Stimulated activated CD8-positive, alpha-beta memory T cell treated with anti-CD3 and anti-CD28 coated beads, Interleukin-7, amount 100 ng/mL, for 1 hour (primary cell): ENCODE measurements at places on chromosomes 4 and X.

- DNase-seq = no peak
Observed at GRCh38 chr4:171621646-171622045, 191.6 kb upstream of the GALNTL6 start.

GRCh38 chr4:147683188-147683591, 773 bp downstream of the PRMT9 start:
- DNase-seq = no peak

GRCh38 chr4:54152846-54153600, 53.1 kb downstream of the GSX2 start:
- no peak for DNase-seq

DNA sequence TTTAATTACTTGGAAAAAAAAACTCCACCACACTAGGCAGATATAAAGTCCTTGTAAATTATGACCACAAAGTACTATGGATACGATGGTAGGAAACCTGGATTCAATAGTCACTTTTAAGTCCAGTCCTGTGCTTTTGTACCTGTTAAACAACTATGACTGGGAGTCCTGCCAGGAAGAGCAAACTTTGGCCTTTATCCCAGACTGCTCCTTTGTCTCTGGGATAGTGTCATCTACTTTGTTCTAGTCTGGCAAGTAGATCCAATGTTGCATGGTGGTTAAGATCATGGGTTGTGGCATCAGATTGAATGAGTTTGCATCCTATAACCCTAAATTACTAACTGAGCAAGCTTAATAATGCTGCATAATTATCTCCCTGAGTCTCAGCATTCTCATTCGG, 175.3 kb upstream of the FGF13 start:
- DNase-seq = no peak

GRCh38 chrX:38087594-38087993, 81.2 kb downstream of the SYTL5 start:
- DNase-seq = no peak

DNA sequence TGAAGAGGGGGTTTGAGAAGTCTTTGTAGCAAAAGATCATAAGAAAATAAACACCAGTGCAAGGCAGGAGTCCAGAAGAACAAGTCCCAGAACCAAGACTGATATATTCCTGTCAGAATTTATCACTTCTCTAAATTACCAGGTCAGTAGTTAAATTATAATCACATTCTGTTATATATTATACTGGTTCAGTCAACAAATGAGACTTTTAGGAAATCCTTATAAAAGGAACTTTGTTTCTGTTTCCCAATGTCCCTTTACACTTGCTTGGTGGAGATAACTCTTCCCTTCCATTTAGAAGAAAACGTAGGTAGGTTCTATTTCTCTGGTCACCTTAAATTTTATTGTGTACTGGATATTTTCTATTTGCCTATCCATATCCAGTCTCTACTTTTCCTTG, 21.1 kb downstream of the GBA3 start:
- no peak for DNase-seq

DNA sequence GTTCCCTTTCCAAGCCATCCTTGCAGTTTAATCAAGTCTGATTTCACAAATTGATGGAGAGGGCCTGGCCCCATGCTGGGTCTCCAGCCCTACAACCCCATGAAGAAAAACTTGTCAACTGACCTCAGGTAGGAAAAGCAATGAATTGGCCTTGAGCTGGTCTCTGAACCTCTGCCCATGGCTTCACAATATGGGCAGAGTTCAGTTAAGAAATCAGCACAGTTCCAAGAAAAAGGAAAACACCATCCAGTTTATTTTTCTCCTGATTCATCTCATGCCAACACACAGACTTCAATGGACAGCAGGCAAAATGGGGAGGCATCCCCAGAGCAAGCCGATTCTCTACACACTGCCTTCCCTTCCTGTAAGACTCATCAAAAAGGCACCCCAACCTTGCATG, 3.3 kb downstream of the RIPPLY1 start:
- no peak for DNase-seq

GRCh38 chr4:113382704-113383103, 333.3 kb downstream of the ANK2 start:
- DNase-seq = no peak

- DNase-seq = no peak
Observed at GRCh38 chr4:9979101-9979701, 42.1 kb downstream of the SLC2A9 start.

DNA sequence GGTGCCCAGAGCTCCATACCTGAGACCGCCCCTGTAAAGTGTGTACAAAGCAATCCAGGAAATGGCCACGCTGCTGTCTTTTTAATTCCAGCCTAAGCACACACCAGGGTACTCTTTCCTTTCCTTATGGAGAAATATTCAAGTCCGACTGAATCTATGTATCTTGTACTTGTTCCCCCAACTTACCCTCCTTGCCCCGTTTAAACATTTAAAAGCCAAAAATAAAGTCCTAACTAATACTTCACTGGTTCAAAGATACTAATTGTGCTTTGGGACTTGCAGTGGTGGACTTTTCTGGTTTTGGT, 731 bp upstream of the AMMECR1 start:
- DNase-seq = no peak

GRCh38 chrX:40893251-40893910, 158.0 kb upstream of the MED14 start:
- no peak for DNase-seq

GRCh38 chr4:98411731-98412130, 150.5 kb downstream of the RAP1GDS1 start:
- DNase-seq = no peak

GRCh38 chrX:56798339-56798711, 69.3 kb downstream of the NBDY start:
- no peak for DNase-seq

DNA sequence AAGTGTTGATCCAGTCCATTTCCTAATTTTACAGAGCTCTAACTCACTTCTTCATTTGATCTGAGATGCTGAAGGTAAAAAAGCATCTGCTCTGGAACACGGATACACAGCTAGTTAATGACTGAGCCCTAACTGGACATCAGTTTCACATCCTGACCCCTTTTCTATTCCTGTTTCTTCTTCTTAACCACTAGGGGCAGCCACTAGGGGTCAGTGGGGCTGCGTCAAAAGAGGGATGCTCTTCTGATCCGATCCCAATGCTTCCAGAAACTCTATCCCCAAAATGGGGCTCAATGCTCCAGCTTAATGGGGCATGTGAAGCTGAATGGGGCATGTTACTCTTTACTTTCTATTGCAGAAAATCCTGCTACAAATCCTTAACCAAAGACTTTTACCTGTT, 33.4 kb upstream of the PHKA2 start:
- no peak for DNase-seq

- no peak for DNase-seq
Observed at GRCh38 chr4:80073473-80074008, 512 bp upstream of the ANTXR2 start.

GRCh38 chr4:72205298-72205697, 173.5 kb downstream of the NPFFR2 start:
- no peak for DNase-seq

DNA sequence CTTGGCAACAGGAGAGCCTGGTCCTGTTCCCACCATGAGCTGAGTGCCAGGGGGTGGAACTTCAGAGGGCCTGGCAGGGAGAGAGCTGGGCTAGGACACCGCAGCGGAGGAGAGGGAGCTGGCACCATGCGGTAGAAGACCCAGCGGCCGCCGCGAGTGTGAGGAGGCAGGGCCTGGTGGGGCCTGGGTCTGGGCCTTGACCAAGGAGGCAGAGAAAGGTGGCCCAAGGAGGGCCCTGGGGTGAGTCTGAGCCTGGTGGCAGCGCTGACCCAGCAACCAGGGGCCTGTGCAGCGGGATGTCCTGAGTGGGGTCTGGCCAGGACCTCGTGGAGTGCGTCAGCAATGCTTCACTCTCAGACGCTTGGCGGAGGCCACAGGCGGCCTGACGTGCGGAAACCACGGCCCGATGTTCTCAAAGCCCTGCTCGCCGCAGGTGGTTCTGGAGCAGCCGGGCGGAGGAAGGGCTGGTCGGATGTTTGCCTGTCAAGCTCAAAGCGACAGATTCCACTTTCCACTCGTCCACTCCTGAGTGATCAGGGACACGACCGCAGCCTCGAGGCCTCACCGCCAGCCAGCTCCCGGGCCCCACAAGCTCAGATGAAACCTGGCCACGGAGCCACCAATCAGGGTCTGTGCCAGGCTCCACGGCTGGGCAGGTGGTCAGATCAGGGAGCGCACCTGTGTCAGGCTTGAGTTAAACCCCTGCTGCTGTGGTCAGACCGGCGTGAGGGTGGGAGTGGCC, 20.8 kb downstream of the ATP5ME start:
- no peak for DNase-seq

GRCh38 chr4:38177035-38177546, 216.9 kb downstream of the PTTG2 start:
- peak; percentile 24 for DNase-seq

DNA sequence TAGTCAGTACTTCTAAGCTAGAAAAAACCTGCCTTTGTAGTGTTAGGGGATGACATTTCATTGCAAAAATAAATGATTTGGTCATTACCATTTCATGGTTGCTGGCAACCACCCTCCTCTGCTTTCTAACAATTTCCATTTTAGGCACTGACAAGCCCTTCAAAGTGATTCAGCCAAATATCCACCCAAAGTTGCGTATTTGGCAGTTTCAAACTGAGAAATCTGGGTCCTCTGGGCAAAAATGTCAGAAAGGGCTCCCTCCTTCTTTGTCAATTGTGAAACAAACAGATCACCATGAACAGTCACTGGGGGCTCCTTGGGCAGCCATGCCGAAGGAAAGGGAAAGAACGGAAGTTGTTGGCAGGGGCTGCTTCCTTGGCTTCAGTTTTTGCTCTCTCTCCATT, 33.0 kb downstream of the PLAC1 start:
- no peak for DNase-seq

GRCh38 chr4:120990246-120990645, 67.7 kb upstream of the PRDM5 start:
- DNase-seq = no peak

DNA sequence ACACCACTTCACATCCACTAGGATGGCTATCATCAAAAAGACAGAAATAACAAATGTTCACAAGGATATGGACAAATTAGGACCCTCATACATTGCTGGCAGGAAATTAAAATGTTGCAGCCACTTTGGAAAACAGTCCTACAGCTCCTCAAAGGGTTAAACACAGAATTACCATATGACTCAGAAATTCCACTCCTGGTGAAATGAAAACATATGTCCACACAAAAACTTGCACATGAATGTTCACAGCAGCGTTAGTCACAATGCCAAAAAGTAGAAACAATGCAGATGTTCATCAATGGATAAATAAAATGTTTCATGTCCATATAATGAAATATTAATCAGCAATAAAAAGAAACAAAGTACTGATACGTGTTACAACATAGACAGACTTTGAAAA, 15.1 kb downstream of the S100G start:
- DNase-seq = no peak

- no peak for DNase-seq
Observed at GRCh38 chr4:156870131-156870530, 101.5 kb downstream of the PDGFC start.

- no peak for DNase-seq
Observed at GRCh38 chr4:122009524-122009923, 57.7 kb upstream of the TRPC3 start.

DNA sequence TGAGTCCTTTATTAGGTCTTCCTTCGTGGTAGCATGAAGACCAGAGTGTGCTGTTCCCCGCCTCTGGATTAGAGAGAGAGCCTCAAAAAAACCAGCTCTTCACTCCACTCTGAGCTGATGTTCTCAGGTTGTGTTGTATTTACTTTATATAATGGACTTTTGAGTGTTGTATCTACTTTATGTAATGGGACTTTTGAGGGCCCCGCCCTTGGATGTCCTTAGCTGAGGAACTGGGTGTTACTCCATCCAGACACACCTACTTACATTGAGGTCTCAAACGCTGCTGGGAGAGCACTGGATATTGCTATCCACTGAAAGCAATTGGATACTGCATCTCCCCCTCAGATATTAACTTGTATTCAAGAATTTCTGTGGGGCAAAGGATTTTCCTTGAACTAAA, 28.2 kb downstream of the ATP8A1 start:
- DNase-seq = no peak

DNA sequence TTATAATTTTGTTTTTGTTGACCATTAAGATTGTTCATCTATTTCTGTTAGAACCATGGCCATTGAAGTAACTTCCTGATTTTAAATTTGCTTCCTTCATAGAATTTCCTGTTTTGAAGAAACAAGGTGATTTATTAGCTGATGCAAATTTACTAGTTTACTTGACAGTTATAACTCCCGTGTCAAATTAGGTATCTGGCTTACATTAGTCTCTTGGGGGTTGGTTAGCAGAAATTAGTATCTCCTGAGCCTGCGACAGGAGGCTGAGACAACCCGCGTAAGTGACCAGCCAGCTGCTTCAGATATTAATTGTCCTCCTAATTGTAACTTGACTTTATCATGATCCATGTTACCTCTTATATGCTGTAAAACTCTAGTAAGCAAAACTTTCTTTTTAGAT, 154.3 kb downstream of the CFAP299 start:
- DNase-seq = no peak

- no peak for DNase-seq
Observed at GRCh38 chr4:56657128-56657527, 24.0 kb downstream of the HOPX start.

DNA sequence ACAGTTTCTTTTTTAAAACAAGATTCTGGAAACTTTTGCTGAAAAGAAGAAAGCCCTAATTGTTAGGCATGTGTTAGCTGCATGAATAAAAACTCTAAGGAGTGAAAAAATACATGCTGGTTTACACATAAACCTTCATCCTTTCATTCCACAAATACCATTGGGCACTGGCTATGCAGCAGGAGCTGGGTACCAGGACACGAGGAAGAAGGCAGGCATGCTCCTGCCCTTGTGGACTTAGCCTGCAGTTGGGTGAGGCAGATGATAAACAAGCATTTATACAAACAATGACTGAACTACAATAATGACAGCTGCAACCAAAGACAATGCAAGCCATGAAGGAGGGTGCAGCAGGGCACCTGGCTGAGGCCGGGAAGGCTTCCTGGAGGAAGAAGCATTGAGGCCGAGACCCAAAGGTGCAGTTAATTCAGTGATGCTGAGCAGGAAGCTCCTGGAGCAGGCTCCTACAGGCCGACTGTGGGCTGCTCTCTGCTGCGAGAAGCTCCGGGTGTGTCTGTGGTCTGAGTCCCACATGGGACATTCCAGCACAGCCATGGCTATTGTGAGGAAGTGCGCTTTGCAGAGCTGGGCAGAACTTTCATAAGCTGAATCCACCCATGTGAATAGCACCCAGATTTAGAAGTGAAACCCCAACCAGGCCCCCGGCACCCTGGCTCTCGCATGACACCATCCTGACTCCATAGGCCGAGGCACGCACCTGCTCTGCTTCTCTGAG, 44.0 kb upstream of the MXD4 start:
- no peak for DNase-seq

DNA sequence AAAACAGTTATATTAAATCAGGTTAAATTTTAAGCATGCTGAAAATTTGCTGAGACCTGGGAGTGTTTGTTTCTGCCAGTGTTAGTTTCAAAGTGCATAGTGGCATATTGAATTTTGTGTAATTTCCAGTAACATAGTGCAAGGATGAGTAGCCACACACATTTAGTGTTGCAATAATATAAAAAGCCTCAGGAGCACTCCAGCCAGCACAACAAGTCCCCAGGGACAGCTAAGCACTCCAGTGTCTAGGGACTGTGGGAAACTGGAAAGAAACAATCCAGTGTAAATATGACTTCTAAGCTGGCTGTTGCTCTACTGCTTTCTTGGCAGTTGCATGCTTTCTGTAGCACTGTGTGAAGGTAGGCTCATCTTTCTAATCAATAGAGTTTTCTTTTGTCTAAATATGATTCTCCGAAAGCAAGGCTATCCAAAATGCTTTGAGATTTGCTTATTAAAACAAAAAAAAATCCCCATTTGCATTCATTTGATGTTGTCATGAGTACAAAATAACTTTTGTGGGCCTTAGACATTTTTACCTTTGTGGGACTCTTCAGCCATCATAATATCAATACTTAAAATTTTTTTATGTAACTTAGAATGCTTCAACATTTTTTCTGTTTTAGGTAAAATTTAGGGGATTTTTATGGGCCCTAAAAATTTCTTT, 24.2 kb upstream of the CXCL2 start:
- DNase-seq = no peak
